ENCODE measurements at places on chromosomes 3 and 15.
A peak's percentile ranks its signal among the peaks of the same experiment; 100 is the strongest.

DNA sequence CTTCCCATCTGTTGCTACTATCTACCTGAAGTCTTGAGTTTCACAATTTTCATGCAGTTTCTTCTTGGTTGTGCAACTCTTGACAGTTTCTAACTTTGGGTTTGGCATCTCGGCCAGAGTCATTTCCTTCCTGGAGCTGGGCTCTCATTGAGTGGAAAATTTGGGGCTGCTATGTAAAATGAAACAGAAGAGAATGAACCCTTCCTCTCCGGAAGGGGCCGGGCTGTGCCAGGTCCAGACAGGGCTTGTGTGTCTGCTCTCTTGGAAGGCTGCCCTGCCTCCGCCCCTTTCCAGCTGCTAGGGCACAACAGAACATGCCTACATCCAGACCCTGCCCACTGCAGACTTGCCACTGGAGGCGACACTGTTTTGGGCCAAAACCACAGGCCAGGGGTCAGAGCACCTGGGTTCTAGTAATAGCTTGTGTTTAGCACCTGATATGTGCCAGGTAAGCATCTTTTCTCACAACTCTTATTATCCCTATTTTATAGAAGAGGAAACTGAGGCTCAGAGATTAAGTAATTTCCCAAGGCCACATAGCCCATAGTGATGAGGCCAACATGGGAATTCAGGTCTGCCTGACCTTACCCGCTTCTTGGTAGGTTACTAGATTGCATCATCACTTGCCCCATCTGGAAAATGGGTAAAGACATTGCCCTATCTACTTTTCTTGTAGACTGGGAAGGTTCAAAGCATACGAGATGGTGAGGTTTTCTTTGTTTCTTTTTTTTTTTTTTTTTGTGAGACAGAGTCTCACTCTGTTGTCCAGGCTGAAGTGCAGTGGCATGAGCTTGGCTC is 25.0 kb downstream of the IRAK2 start:
- no peak for DNase-seq

DNA sequence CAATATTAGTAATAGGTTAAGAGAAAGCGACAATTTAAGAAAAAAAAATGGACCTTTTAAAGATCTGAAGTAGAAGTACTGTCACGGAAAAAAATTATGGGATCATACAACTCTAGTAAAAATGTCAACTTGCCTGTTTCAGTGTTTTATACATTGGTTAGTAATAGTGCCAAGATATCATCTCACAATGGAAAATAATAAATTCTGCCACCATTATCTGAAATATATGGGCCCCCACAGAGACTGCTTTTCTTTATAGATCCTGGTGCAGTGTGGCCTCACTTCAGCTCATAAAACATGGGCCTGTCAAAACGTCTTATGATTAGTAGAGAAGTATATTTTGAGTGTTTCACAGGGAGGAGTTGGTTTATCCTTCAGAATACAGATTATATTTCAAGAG is 266.3 kb upstream of the EPHA6 start:
- DNase-seq = no peak

DNA sequence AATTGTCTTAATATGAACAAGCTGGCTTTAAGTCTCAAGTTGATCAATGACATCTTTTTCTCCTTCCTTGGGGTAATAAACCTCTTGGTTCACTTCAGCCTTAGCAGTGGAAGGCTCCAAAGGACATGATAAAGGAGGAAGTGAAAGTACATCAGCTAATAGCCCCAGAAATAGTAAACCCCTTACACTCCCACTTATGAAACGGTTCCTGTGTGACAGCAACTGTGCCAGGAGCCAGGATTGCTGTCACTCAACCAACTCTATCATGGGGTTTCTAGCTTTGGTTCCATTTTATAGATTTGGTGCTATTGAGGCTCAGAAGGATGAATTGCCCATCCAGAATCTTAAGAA is 216.7 kb downstream of the ABHD5 start:
- DNase-seq = no peak

- no peak for DNase-seq
These were observed 819 bp downstream of the KLHL40 start for GRCh38 chr3:42685891-42686820.

- DNase-seq = peak; percentile 25
These were observed 34.7 kb upstream of the CDCP1 start for GRCh38 chr3:45180899-45181298.

DNA sequence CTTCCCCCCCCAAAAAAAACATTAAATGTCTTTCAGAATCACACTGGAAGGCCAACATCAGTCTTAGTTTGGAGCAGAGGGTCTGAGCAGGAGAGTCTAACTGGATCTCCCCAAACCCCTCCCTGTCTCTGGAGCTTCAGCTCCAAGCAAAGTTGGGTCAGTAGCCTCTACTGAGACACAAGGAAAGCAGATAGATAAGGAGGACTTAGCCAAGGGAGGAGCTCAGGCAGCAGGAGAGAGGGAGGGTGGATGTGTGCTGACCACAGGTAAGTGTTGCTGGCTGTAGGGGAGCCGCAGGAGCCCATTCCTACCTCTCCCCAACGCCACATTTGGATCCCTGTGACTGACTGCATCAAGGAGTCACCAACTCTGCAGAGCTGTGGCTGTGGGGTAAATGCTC is 7.0 kb downstream of the PLCB2 start:
- DNase-seq = no peak

DNA sequence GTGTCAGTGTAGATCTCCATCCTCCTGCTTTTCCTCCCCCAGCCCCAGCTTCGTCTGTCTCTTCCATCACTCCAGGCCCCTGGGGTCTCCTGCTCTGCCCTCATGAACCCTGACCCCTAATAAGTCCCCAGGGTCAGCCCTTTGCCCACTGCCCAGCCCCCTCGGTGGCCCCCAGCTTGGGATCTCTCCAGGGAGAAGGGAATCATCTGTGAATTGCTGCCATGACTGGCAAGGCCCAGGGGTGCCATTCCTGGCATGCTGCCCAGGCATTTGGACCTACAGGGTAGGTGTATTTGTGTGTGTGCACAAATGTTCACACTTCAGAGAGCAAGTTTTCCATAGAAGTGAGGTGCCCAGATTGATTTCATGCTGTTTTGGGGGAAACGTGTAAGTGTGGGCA is 5.9 kb upstream of the TBC1D21 start:
- no peak for DNase-seq

DNA sequence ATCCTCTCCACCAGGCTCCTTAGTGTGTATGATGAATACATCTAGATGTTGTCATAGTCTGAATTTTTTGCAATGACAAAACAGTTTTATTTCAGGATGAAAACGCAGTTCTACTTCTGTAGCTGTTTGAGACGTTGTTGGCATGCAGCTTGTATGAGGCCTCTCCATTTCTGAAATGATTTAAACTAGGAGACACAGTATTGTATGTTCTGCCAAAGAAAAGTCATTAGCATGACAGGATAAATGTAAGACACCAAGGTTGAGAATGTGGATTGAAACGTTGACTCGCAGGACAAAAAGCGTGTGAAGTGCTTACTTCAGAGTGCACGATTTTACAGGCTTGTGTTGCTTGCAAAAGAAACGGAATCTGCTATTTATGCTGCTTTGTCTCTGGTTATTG is 35.3 kb downstream of the ABHD17C start:
- DNase-seq = no peak

DNA sequence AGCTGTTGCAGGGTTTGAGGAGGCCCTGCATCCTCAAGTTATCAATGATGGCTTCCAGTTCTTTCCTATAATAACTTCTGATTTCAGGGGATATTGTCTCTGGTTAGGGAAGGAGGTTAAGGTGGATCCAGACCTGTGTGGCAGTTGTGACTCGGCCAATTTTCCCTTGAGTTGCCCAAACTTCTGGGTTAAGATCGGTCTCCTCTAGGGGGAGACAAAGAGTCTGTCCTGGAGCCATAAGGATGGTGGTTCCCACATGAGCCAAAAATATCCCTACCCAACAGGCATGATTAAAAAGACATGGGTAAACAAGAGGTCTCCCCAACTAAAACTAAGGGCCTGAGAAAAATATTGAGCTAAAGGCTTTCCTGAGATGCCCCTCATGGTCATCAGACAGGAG is 227.5 kb upstream of the MDFIC2 start:
- DNase-seq = peak; percentile 7

GRCh38 chr3:8909160-8909559 is 54.1 kb downstream of the RAD18 start:
- DNase-seq = no peak

DNA sequence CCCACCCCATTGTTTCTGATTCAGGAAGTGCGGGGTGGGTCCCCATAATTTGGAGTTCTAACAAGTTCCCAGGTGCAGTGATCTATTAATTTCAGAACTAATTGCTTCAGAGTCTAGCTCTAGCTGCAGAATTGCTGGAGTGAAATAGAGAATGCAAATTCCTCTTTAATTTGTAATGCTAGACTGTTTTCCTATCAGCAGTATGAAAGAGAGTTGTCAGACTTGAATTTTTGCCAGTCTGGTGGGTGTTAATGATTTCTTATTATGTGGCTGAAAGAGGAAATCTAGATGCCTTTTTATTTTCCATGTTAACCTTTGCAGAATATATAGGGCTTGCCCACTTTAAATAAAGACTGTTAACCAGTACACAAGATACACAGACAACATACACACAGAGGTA is 23.7 kb downstream of the APH1B start:
- DNase-seq = no peak

DNA sequence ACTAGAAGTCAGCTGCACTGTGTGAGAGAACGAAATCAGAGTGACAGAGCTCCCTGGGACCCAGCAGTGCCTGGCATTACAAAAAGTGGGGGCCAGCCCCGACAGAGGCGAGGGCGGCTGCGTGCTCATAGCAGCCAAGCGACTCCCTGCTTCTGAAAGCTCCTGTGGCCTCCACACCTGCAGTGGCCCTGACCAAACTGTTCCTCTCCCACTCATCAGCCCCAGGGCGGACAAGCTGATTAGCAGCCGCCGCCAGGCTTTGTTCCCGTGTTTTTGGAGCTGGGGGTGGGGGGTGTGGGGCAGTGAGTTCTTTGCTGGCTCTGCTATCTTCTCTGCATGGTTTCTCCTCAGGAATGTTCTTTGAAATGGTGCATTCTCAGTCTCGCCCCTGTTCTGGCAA is 58.1 kb downstream of the DGKG start:
- DNase-seq = no peak

GRCh38 chr15:47961401-47962090 is 159.2 kb upstream of the SLC24A5 start:
- DNase-seq = no peak

GRCh38 chr3:13268120-13268519 is 152.0 kb downstream of the NUP210 start:
- DNase-seq = no peak

- DNase-seq = no peak
These were observed 22.8 kb downstream of the PGBD4 start for GRCh38 chr15:34124651-34125050.

GRCh38 chr15:81074773-81075172 is 59.3 kb upstream of the CFAP161 start:
- DNase-seq = no peak

DNA sequence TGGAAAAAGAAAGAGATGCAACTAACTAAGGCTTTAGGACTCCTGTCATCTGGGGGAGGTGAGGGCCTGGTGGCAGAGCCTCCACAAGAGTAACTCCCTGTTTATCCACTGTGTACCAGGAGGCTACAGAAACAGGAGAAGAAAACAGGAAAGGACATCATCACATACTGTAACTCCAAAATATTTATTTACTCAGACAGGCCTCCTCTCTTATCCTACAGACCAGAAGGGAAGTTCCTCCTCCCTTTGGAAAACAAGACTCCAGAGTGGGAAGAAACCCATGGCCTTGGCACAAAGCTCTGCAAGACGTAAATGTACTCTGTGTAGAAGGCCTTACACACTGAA is 40.1 kb upstream of the AKAP13 start:
- no peak for DNase-seq

DNA sequence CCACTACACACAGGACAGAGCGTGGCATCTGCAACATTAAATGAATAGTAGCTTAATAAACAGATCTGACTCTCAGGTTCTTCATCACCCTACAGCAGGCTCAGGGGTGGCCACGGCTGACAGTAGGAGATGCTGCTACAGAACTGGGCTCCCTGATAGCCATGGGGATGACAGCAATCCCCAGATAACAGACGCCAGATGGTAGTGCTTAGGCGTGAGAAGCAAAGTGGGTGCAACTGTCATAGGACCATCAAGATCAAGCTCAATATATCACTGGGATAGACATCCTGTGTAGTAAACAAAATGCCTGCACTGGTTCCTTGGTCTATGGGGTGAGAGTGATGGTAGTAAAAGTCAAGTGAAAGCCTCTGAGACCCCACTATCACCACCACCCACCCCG is 2.6 kb upstream of the TPRA1 start:
- peak; percentile 28 for DNase-seq

DNA sequence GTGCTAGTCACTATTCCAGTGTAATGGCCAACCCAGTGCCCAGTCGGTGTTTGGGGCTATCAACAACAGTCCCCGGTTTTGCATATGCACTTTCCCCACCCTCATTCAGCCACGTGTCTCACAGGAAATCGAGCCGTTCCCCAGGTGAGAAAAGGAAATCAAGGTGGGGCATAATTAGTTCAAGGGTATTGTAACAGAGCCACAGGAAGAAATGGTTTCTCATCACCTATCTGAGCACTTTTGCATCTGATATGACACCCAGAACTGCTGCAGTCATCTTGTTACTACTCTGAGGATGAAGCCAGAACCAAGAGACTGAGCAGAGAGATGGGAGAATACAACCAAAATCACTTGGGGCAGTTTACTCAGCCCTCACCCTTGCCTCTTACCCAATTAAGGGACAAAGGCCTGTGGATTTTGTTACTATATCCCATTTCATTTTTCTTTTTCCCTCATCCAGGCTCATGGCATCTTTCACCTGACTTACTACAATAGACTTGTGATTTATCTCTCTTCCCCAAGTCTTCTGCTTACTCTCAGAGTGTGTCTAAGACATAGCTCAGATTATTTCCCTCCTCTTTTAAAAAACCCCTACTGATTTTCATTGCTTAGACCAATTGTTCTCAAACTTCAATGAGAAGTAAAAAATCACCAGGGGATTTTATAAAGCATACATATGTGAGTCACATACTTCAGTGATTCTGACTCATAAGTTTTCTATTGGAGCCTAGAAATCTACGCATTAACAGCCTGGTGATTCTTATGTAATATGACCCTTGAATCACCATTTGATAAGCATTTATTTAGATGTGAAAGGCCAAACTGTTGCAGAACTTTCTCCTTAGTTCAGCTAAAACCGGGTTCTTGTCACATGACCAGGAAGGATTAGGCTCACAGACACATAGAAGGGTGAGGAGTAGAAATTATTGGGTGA is 40.5 kb downstream of the TRAT1 start:
- DNase-seq = no peak

DNA sequence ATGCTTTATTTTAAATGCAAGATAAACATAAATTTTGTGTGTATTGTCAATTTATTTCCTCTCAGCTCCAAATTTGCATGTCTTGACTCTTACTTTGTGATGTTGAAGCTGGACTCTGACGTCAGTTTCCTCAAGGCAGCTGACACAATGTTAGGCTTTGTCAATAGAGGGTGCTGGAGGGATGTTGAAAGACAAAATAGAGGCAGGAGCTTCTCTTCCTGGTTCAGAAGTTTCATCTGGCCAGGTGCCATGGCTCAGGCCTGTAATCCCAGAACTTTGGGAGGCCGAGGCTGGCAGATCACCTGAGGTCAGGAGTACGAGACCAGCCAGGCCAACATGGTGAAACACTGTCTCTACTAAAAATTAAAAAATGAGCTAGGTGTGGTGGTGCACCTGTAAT is 408.6 kb downstream of the GBE1 start:
- DNase-seq = peak; percentile 48

- DNase-seq = no peak
These were observed 58.0 kb downstream of the HRH1 start for GRCh38 chr3:11212299-11212608.

- DNase-seq = peak; percentile 29
These were observed 45.7 kb downstream of the CD86 start for GRCh38 chr3:122100591-122101463.

- DNase-seq = peak; percentile 58
These were observed 25.3 kb downstream of the FBXO22 start for GRCh38 chr15:75928680-75929608.

GRCh38 chr3:13564751-13565560 is 16.0 kb downstream of the FBLN2 start:
- no peak for DNase-seq

Data from NCI-H82 (cell line).